ENCODE measurements at places on chromosomes 13 and 19.

DNA sequence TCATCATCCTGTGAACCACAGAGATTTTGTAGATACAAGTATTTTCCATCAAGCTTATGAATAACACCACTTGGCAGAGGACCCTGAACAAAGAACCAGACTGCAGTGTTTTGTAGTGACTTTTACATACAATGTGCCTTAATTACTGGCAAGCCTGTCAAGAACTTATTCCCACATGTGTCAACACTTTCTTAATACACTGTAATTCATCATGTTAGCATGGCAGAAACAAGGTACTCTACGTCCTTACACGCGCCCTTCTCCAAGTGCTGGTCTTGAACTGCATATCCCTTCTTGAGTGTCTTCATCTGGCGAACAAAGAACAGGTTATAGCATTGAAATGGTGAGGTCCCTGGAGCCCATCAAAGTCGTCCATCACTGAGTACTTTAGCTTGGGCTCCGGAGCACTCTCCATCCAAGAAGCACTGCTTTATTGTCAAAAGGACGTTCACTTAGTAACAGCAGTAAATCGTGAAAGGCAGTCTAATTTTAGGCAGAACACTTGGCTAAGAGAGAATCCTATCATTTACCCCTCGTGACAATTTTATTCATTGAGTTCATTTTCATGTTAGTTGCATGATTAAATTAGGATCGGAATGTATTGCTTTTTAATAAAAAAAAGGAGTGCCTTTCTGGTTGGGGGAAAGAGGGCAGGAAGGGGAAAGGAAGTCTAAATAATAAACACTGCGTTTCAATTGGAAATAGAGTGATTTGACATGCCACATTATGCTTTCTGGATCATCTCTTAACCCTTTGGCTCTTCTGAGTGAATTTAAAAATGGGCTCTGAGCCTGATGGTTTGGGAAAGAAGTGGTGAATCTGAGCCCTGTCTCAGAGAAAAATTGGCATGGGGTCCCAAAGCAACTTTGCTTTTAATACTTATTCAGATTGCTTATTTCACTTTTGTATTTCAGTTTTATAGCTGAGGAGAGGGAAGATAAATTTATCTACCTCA, 376.1 kb downstream of the DLEU7 start:
- DNase-seq, result no peak

DNA sequence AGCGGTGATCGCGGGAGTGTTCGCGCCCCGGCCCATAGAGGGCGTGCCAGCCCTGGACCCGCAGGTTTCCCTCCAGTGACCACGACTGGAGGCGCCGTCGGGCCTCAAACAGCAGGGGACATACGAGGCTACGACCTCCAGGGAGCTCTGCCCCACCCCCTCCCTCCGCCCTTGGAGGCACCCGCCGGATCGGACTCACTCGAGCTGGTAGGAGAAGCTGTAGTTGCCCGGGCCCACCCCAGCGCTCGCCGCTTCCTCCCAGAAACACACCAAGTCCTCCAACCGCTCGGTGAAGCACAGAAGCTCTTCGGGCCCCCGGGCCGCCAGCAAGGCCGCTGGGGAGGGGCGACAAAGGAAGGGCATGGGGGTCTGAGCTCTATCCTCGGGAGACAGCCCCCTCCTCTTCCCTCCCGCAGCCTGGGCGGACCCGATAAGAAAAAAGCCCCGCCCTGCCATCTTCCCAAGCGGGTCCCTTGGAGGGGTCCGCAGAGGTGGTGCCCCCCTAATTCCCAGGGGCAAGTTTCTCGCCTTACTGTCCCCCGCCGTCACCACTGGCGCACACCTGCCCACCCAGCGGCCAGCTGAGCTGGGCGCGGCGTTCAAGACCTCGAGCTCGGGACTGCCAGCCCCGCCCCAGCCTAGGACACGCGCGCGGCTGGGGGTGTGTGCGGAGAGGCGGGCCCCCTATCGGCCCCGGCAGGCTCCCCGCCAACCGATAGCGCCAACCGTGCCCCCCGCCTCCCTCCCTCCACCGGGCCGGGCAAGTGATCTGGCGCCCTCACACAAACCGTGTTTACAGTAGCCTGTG, 1.0 kb downstream of the EPOR start:
- peak; percentile 27 for DNase-seq

GRCh38 chr19:57803265-57803593, 11.5 kb downstream of the ZNF552 start:
- no peak for DNase-seq

DNA sequence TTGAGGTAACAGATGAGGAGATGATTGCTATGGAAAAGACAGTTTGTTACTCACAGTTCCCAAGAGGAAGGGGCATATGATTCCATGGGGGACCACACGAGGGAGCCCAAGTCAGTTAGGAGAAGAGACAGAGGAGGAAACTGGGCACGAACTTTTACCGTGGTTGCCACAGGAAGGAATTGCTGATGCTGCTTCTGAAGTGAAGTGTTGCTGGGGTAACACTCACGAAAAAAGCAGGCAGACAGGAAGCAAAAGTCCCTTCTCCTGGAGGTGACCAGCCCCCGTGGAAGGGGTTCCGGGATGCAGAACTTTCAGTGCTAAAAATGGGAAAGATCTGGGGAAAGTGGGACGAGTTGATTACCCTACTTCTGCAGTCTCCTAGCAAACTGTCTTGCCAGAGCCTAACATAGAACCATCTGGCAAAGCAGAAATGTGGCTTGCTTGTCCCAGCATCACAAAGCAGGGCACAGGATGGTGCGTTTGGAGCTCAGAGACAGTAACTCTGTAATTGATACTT, 35.4 kb upstream of the MAP3K10 start:
- DNase-seq, result no peak

GRCh38 chr13:110541526-110541920, 20.0 kb downstream of the RAB20 start:
- DNase-seq, result no peak

GRCh38 chr19:1422360-1422759, 15.0 kb downstream of the DAZAP1 start:
- no peak for DNase-seq

GRCh38 chr13:108787700-108788414, 158.4 kb downstream of the MYO16 start:
- no peak for DNase-seq

- peak; percentile 38 for DNase-seq
These were observed 7.9 kb upstream of the LINGO3 start for GRCh38 chr19:2315818-2316353.

DNA sequence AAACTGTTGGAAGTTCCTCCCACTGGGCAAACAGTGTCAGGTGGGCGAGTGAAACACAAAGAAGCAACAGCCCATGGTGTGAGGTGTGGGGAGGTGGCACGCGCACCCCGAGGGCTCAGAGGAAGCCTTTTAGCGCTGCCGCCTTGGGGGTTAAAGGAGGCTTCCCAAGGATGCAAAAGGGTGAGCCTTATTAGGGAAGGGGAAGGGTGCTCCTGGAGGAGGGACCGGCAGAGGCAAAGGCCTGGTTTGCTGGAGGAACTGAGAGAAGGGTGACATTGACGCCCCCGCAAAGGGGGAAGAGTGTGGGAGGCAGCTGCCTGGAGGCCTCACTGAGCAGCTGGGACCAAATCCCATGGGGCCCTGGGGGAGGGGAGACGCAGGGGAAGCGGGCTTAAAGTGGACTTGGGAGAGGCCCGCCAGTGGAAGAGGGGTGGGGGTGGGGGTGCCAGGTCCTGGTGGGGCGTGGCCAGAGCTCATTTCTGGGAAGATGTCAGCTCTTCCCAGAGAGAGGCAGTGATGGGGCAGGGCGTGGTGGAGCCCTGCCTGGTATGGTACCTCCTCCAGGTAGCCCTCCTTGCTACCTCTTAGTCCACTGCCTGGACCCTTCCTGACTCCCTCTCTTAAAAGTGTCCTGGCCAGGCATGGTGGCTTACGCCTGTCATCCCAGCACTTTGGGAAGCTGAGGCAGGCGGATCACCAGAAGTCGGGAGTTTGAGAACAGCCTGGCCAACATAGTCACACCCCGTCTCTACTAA, 12.0 kb upstream of the FCHO1 start:
- no peak for DNase-seq

- DNase-seq, result no peak
These were observed 3.2 kb downstream of the CCDC106 start for GRCh38 chr19:55651236-55651635.

GRCh38 chr13:95447814-95448213, 104.7 kb upstream of the CLDN10 start:
- no peak for DNase-seq

GRCh38 chr13:79448413-79448812, 32.5 kb upstream of the NDFIP2 start:
- DNase-seq, result no peak

DNA sequence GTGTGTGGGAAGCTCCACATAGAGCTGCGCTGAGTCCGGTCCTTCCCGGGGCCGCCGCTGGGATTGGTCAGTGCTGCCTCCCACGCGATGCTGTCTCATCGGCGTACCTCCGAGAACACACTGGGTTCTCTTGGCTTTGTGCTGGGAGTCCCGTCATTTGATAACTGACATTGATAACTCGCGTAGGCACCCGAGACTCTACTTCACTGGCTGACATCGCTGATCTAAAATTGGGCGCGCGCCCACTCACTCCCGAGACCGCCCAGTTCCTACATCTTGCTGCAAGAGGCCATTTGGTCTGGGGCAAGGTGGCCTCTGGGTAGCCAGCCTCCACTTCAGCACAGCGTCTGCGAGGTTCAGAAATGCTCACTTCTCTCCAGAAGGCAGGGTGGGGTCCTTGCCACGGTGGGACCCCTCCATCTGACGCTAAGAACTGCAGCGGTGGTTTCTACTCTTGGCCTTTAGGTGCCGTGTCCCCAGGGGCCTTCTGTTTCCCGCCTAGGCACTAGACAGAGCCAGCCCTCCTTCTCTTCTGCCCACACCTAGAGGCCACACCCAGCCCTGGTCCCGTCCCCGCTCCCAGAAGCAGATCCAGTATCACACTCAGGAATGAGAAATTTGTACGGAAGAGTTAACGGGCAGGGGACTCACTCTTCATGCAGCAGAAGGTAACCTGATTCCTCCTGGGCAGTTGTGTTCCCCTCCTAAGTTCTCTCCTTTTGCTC, 40.7 kb upstream of the ATP11A start:
- no peak for DNase-seq

GRCh38 chr13:54356849-54357248, 1328.2 kb downstream of the OLFM4 start:
- no peak for DNase-seq

DNA sequence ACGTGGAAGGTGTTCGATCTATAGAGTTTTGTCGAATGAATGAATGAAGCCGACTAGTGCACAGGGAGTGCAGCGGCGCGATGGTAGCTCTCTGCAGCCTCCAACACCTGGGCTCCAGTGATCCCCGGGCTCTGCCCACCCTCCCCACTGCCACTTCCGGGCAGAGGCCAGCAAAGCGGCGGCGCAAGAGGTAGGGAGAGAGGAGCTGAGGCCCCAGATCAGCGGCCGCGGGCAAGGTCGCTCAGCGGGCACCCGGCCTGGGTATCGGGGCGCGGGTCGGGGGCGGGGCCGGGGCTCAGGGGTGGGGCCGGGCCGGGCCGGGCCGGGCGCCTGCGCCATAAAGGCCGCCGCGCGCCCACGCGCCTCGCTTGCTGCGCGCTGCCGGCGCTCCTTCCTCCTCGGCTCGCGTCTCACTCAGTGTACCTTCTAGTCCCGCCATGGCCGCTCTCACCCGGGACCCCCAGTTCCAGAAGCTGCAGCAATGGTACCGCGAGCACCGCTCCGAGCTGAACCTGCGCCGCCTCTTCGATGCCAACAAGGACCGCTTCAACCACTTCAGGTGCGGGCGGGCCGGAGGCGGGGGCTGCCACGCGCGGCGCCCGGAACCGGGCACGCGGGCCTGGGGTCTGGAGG, at the start of gene GPI:
Gene GPI (plus strand): TSS at position 367 of the 633 bp plus-strand sequence. CDS start 71 bp downstream, at position 438.
- DNase-seq, result peak; percentile 56

- no peak for DNase-seq
These were observed 302.5 kb downstream of the ZNF536 start for GRCh38 chr19:30674656-30675055.

GRCh38 chr13:47962237-47962636, 38.8 kb downstream of the SUCLA2 start:
- no peak for DNase-seq

DNA sequence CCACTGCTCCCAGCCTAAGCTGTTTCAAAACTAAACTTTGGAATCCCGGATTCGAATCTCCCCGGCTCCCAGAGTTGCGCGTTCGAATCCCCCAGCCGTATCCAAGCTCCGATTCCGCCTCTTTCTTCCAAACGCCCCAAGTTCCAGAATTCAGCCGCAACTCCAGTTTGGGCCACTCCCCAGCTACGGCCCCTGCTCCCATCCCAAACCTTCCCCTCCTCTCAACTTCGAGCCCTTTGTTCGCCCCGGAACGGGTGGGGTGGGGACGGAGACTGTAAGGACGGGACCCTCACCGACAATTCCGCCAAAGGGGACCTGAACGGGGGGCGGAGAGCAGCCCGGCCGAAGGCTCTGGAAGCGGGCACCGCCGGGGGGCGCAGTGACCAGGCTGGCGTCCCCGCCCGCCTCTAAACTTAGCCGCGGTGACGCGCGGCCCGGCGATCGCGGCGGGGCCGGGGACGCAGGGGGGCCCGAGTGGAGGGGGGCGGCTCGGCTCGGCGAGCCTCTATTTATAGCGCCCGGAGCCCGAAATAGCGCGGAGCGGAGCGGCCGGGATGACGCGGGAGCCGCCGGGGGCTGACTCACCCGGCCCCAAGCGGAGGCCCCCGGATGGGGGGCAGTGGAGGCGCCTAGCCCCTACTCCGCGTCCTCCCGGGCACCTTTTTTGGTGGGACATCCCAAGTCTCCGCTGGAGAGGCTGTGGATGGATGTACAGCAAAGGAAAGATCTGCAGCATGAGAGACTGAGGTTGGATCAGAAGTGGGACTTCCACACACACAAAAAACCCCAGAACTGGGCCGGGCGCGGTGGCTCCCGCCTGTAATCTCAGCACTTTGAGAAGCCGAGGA, 4.9 kb upstream of the ERCC1 start:
- DNase-seq, result no peak

DNA sequence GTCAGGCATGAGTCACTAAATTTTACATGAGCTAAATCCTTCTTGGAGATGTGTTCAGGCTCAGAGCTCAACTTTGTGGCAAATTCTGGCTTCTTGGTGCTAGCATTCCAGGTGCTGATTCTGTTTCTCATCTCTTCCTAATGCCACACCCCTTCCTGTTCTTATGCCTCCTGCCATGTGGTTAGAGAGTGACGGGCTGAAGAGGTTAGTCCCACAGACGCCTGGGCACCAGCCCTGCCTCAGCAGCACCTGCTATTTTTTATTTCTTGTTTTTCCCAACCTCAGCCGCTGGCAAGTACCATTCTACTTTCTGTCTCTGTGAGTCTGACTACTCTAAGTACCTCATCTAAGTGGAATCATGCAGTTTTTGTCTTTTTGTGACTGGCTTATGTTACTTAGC, 329.5 kb downstream of the KCNRG start:
- DNase-seq, result no peak

DNA sequence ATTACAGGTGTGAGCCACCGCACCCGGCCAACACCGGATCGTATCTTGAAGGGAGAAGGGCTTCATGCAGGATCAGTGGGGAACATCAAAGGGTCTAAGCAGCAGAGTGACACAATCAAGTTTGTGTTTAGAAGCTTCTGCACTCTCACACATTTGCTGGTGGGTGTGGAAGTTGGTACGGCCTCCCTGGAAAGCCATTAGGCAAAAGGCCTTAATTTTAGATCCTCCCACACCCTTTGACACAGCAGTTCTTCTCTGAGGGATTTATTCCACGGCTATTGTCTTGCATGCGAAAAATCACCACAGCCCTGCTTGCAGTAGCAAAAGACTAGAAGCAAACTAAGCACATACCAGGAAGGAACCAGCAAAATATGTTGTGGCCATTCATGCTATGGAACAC, 18.3 kb upstream of the SLC1A5 start:
- no peak for DNase-seq

Measured in activated gamma-delta T cell treated with Interleukin-2 at 50 U/mL for 16 hours (primary cell).